ENCODE measurements at places on chromosomes 11 and 22.

- no peak for DNase-seq
Measured at GRCh38 chr11:65858681-65859087, 704 bp upstream of the CFL1 start.

DNA sequence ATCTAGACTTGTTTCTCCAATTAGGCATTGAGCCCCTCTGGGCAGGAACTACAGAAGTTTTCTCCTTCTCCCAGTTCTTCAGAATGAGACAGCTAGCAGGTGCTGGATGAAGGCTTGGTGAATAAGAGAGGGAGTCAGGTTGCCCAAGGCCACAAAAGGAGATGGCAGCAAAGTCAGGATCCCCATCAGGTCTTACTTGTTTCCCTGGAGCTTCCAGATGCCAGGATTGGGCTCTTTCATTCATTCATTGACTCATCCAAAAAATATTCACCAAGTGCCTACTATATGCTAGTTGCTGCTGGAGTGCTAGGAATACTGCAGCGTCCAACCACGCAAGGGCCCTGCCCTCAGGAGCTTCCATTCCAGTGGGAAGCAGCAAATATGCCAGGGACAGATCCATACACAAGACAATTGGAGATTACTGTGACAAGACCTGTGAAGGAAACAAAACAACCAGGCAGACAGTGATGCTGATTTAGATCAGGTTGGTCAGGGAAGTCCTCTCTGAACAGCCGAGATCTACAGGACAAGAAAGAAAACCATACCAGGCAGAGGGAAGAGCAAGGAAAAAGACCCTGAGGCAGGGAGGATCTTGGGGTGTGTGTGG, 24.6 kb upstream of the LMO1 start:
- DNase-seq: no peak

GRCh38 chr11:80944758-80945157, 1503.9 kb upstream of the TENM4 start:
- DNase-seq: no peak

DNA sequence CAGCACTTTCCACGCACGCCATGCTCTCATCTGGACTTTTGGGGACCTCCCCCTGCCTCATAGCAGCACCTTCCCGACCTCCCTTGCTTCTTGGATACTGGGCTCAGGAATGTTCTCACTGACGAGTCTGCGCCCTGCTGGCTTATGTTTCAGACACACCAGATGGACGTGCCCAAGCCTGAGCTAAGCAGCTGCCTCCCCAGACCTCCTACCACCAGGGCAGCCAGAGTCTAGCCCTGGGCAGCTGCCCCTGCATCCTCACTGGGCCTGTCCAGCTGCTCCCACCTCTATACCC, 13.2 kb upstream of the RGL4 start:
- DNase-seq: no peak

DNA sequence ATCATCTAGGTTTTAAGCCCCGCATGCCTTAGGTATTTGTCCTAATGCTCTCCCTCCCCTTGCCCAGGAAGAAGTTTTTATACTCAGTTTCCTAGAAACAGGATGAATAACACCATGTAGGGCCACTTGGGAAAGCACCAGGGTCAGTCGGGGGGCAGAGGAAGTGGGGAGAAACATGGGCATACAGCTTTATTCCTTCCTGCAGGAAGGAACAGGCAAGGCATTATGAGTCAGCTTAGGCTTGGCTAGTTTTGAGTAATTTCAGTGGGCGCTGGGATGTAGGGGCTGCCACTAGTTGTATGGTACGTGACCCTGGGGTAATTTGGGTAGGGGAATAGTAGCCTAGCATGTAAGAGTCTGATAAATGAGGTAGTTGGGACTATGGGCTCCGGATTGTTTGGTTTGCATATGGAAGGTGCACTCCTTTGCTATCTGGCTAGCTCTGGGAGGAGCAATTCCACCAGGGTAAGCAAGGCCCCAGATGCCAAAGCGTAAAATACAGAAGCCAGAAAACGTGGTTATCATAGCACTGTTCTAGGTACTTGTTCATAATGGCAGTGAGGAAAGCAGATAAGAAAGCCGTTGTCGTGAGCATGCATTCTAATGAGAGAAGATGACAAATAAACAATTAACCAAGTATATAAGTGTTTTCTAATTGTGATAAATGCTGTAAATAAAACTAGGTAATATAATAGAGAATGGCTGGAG, 24.8 kb downstream of the ACER3 start:
- DNase-seq: peak; percentile 90

GRCh38 chr11:57368106-57368844, 12.7 kb downstream of the PRG3 start:
- peak; percentile 55 for DNase-seq

- DNase-seq: peak; percentile 48
Measured at GRCh38 chr11:44788536-44789261, 61.9 kb downstream of the TSPAN18 start.

GRCh38 chr11:3340025-3340424, 38.9 kb downstream of the ZNF195 start:
- peak; percentile 46 for DNase-seq

- no peak for DNase-seq
Measured at GRCh38 chr11:99260696-99261095, 239.9 kb downstream of the CNTN5 start.

DNA sequence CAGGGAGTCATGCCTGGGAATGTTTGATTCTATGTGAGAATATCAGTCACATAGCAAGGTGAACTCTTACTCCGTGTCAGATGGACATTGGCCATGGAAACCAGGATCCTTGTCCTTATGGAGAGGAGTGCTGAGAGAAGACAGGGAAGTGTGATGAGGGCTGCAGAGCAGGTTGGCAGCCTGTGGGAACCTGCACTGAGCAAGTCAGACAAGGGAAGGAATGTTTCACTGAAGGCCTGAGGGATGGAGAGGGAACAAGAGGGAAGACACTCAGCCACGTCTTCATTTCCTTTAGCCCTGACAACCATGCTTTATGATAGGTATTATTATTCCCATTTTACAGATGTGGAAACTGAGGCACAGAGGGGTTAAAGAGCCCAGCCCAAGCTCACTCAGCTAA, 38.4 kb upstream of the HORMAD2 start:
- DNase-seq: no peak

DNA sequence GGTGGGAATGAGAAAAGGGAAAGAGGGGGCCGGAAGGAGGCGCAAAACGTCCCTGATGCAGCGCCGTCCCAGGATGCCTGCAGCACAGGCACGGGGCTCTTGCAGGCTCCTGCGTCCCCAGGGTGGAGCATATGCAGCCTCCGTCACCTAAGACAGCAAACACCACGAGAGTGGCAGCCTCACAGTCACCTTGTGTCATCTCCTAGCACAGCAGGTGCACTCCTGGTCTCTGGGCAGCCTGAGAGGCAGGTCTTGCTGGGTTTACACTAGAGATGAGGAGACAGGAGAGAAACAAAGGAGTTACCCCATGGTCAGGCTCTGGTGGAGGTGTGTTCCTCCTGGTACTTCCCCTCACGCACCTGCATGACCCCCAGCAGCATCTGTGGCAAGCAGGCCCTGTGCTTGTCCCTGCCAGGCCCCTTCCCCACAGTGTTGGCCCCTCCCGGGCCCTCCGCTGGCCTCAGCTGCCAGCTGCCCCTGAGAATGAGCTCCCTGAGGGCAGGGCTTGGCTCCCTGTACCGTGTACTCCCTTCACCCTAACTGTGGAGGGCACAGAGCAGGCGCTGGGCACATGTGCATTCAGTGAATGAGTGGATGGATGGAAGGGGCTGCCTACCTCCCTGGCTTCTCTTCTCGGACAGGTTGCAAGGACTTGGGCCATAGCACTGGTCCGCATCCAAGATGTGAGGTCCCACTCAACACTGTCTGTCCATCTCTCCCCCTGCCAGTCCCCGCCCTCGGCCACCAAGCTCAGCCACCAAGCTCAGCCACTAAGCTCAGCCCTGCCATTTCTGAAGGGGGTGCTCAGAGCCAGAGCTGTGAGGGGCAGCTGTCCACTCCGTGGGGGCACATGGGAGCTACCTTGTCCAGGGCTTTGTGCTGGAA, 988.6 kb downstream of the BRD1 start:
- no peak for DNase-seq

- peak; percentile 64 for DNase-seq
Measured at GRCh38 chr22:19800761-19801244, 40.2 kb downstream of the TBX1 start.

DNA sequence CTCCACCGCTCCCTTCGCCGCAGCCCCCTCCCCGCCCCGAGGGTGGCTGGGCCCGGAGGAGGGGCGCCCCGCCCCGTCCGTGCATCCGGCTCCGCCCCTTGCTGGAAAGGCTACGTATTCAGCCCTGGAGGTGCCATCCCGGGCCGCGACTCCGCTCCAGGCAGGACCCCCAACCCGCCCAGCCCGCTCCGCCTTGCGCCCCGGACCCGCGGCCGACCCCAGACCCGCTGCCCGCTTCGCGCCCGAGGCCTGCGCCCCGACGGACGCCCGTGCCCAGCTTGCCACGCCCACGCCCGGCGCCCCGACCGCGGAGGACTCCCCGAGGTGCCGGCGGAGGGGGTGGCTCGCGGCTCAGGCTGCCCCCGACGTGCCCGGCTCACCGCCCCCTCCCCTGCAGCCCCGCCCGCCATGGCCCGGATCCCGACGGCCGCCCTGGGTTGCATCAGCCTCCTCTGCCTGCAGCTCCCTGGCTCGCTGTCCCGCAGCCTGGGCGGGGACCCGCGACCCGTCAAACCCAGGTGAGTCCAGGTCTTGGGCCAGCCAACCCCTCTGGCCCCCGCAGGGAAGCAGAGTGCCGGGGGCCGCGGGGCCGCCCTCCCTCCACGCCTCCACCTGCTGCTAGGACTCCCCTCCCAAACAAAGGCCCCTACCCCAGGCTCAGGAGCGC, at the start of gene ADM2:
ADM2 (plus strand) TSS at position 104 of the 667 bp plus-strand sequence; CDS start at position 409, 305 bp downstream.
- no peak for DNase-seq

DNA sequence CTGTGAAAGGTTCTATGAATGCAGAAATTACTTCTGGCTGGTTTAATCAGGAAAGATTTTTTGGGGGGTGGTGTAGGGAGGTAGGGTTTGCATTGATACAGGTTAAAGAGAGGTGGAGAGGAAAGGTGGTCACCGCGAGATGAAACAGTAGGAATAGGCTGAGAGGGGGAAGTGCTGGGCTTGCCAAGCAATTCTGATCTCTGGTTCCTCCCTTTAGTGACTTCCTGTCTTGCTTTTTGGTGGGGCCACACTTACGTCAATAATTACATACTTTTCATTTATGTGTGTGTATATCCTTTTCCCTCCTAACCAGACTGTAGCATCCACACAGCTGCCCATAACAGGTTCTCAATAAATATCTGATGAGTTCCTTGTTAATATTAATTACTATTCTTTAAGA, 120.0 kb downstream of the CTNND1 start:
- no peak for DNase-seq

GRCh38 chr11:126392633-126393013, 37.1 kb downstream of the ST3GAL4 start:
- DNase-seq: no peak

DNA sequence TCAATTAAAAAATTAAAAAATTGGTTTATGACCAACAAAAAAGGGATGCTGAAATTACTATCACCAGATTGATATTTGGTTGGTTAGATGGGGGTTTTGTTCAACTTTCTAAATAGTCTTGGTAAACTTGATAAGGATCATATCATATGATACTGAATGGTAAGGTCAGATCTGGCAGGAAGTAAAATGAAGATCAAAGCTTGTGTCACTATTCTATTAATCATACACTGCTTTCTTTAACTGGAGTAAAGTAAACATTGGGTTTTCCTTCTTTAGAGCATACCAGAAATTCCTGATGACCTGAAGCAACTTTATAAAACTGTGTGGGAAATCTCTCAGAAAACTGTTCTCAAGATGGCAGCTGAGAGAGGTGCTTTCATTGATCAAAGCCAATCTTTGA, 40.2 kb downstream of the RRM1 start:
- peak; percentile 79 for DNase-seq

- DNase-seq: no peak
Measured at GRCh38 chr11:5238486-5238885, 4.2 kb upstream of the HBD start.

DNA sequence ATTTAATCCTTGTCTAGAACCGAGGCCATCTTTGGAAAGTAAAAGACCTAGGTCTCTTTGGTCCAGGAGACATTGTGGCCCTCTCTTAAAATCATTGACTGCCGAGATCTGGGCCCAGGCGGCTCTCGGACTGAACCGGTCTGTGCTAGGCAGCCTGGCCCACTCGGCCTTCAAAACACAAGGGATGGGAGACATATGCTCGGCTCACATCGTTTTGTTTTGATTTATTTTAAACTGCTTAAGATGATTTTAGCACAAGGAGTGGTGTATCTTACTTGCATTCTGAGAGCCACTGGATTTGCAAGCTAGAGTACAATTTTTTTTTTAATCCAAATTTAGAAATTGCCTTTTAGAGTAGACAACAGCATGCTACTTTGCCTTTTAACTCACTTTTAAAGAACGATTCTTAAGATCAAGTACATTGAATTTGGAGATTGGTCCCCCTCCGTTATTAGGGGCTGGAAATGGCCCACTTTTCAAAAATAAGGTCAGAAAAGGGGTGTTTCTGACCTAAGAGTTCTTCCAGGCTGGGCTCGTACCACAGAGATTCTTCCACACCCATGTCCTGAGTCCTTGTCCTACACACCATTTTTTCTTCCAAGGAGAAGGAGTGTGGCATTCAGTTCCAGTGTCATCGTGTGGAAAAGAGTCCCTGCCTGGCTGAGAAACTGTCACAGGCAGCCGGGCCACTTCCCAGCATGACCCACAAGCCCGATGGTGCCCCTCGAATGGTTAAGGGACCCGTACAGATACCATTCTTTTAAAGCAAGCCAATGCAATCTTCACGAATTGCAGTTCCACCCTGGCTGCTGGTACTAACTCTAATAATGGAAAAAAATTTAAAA, 80.5 kb upstream of the WNT7B start:
- DNase-seq: peak; percentile 45

DNA sequence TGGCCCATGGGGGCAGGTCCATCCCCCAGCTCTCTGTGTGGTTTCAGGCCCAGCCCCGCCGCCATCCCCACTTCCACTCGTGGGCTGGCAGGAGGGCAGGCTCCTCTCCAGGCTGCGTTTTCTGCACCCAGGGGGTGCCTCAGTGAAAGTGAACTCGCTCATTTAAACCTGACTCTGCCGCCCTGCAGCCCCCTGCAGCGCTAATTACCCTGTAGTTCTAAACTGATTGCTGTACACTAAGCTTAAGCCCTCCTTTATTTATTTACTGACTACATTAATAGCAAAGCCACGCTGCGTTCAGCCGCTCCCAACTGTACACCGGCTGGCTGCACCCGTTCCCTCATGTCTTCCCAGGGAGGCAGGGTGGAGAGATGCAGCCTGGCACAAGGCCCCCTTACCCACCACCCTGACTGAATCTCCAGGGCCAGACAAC, 36.6 kb upstream of the NNMT start:
- DNase-seq: no peak

DNA sequence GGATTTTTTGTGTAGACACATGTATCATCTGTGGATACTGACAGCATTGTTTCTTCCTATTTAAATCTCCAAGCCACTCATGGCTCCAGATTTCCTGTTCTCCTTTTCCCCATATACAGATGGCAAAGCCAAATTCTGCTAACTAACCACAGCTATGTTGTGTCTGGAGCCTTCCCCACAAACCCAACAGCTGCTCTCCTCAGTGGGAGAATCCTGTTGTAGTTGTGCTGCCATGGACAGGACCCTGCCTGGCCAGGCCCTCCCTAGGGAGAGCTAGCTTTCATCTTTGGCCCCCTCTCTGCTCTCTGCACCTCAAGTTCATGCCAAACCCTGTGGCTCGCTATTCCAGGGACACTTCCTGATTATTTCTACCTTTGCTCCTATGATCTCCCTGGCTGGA, 106.4 kb upstream of the CCDC90B start:
- no peak for DNase-seq

GRCh38 chr11:95306801-95307200, 75.8 kb upstream of the SESN3 start:
- no peak for DNase-seq

- no peak for DNase-seq
Measured at GRCh38 chr11:84164728-84165127, 878.6 kb upstream of the CCDC90B start.

Measured in dermis blood vessel endothelial cell (primary cell).